ENCODE measurements at places on chromosomes 5 and 9.

- DNase-seq: no peak
Observed at GRCh38 chr5:147752033-147752432, 30.5 kb downstream of the JAKMIP2 start.

- no peak for DNase-seq
Observed at GRCh38 chr5:172561151-172561550, 79.9 kb upstream of the NEURL1B start.

GRCh38 chr5:167555565-167556166 is 735.8 kb upstream of the WWC1 start:
- no peak for DNase-seq

DNA sequence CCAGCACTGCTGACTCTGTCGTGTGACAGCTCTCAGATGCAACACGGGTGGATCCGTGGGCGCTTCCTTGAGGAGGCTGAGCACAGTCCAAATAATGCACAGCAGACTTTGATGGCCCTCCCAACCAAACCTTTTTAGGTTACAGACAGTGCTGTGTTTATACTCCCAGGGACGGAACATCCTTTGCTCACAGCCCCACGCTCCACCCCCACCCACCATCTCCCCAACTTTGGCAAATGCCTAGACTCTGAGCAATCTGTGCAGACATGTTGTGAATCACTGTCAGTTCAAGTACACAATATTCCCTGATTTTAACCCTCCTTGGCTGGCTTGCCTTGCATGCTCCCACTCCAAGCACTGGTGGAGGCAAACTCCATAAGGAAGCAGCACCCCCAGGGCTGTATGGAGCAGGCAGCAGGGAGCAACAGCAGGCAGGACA is 324.6 kb downstream of the MLLT3 start:
- DNase-seq: no peak

DNA sequence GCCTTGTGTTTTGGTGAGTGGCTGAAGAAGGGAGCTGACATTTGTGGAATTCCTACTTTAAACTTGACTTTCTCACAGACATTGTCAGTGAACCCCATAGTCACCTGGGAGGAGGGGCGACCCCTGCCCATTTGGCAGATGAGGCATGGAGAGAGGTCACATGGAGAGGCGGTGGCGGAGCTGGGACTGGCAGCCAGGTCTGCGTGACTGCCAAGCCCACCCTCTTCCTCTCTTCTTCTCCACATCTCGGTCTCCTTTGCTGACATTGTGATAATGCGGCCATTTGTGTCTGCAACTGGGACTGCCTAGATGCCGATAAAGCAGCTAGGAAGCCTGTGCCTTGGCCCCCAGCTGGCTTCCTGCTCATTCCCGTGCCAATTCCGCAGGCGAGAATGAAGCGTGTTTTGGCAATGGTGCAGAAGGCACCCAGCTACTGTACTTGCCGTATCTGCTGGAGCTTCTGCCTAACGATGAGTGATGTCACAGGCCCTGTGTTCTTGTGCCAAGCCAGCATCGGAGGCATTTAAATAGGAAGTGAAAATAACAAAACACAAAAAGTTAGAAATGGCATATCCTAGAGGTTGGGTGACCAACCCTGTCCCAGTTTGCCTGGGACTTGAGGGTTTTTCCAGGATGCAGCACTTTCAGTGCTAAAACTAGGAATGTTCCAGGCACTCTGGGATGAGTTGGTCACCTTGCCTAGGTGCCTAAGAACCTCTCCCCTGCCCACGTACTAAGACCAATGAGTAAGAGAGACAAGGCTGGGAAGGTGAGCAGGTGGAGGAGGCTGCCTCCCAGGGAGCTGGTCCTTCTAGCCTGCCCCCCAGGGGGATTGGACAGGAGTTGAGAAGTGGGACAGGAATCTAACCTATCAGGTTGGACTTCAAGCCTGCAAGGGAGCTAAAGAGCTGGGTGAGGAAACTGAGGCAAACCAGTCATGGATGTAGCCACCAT is 23.6 kb downstream of the OLFML2A start:
- no peak for DNase-seq

GRCh38 chr5:143114481-143114880 is 289.0 kb downstream of the NR3C1 start:
- DNase-seq: no peak

DNA sequence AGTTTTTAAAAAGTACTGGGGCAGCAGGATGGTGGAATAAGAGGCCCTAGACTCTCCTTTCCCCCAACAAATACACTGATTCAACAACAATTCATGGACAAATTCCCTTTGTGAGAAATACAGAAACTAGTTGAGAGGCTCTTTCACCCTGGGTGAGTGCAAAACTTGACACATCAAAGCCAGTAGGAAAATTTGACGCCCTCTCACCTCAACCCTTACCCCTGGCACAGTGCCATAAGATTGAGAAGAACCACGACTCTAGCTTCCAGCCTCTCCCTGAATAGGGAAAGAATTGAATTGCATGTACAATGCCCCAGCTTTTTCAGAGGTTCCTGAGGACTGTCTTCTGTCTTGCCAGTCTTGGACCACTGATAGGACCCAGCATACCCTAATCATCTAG is 12.3 kb downstream of the KIF4B start:
- DNase-seq: no peak

DNA sequence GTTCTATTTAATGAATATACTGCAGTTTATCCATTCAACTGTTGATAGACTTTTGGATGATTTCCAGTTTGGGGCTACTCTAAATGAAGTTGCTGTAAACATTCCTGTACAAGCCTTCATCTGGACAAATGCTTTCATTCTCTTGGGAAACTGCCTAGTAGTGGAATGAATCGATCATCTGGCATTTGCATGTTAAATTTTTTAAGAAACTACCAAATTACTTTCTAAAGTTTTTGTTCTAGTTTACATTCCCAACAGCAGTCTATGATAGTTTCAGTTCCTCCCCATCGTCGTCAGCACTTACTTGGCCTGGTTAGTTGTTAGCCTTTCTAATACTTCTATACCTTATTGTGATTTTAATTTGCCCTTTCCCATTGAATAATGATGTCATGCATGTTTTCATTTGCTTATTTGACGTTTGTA is 306.3 kb downstream of the FER start:
- no peak for DNase-seq

DNA sequence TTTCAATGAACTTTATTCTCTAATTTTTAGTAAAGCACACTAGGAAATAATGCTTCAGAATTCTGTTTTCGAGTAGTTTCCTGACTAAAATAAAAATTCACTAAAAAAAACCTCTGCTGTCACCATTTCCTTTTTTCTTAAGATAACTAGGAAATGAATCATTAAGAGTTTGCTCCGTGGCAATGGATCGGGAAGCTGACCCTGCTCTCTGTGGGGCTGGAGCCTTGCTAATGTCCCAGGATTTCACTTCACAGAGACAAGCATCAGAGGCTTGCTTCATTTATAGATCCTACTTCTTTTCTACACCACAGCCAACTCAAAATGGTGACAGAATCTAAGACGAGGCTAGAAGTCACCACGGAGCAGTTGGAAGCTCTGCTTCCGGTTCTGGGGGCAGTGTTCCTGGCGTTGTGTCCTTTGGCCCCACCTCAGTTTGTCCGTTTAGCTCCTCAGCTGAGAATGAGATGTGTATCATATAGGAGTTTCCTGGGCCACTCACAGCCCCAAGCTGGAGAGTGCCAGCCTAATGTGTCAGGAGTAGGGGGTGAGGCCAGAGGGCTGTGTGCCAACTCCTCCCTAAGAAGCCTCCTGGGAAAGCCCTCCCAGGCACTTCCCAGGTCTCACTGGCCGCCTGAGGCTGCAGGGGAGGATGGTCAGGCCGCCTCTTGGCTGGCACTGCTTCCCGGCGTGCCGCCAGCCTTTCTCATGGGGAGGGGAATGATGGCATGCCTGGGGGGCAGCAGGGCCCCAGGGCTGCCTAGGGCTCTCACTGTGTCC is 19.6 kb downstream of the TENT4A start:
- no peak for DNase-seq

DNA sequence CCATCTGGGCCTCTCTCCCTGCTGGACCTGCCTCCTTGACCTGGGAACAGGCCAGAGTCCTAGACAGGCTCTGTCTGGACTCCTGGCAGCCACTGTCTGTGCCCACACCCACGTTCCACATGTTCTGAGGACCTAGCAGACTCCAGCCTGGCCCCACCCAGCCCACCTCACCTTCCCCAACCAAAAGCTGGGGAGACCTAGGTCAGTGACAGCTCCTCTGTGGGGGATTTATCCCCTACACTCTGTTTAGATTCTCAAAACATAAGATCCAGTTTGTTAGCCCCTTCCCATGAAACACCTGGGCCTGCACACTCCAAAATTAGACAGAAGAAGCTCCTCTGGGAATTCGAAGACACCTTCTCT is 59.8 kb upstream of the ADAMTS2 start:
- DNase-seq: no peak

- no peak for DNase-seq
Observed at GRCh38 chr9:71765693-71766092, 2.6 kb downstream of the CEMIP2 start.

- DNase-seq: no peak
Observed at GRCh38 chr9:134057751-134058701, 9.8 kb downstream of the BRD3 start.

- no peak for DNase-seq
Observed at GRCh38 chr9:15144622-15145061, 162.4 kb downstream of the TTC39B start.

GRCh38 chr5:40909264-40909663 is at the start of gene C7:
TSS of gene C7 (plus strand) at chr5:40909497. CDS start at chr5:40909611, 114 bp downstream.
- DNase-seq: no peak

DNA sequence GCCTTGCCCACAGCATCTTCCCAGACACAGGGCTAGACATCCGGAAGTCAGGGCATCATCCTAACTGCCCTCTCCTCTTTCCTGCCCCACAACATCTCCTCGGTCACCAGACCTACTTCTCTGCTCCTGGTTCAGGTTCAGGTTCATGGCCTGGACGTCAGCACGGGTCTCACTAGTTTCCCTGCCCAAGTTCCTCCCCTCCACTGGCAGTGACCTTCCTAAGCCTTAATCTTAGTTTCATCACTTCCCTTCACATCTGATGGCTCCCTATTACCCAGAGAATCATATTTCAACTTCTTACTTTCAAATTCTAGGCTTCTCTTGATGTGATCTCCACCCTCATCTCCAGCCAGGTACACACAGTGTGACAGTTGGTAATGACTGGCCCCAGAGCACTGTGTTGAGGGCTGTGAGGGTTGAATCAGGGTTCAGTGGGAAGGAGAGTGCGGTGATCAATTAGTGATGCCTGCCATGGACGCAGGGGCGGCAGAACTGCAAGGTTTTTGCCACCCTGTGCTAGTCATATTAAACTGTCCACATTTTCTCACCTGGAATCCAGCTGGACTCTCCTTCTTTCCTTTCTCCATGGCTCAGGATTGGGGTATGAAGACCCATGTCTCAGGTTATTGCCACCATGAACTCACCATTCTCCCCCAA is 34.3 kb upstream of the CRB2 start:
- no peak for DNase-seq
